ENCODE measurements at places on chromosomes 11 and 22.

DNA sequence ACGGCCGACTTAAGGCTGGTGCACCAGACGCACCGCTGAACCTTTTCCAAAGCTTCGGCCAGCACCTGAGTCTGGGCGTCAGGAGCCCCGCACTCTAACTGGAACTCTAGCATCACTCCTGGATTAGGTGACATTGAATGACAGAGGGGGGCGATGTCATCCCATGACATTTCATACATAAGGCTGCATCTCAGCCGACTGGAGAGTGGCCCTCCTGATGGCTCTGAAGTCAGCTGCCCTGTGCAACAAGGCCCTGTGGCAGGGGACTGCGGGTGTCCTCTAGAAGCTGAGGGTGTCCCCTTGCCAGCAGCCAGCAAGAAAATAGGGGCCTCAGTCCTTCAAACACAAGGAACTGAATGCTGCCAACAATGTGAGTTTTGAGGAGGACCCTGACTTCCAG lies 10.1 kb upstream of the FADS3 start:
- no peak for DNase-seq

GRCh38 chr11:8034604-8035190 lies 46.3 kb upstream of the TUB start:
- DNase-seq, result no peak

DNA sequence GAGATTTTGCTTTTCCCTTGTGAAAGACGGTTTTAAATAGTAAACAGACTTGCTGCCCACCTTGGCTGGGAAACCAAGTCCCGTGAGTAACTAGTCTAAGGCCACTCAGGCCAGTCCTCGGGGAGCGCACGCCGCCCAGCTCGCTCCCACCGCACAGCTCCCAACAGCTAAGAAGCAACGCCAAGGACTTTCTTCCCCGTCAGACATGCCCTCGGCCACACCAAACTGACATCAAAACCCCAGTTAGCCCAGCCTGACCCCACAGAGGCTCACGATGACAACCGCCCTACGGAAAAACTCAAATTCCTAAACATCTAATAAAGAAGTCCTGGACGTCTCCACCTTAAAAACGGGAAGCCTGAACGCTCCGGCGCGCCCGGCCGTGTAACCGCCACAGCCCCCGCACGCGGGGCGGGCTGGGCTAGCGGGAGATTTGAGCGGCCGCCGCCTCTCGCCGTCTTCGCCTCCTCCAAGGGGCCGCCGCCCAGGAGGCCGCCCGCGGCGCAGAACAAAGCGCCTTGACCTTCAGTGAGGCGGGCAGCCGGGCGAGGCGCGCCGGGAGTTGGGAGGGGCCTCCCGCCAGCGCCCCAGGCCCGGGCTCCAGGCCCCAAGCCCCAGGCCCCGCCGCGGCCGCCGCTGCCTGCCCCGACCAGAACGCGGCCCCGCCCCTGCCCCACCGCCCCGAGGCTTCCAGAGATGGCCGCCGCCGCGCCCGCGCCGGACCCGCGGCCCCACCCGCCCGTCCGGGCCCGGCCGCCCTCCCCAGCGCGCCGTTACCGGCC lies 486 bp downstream of the NAP1L4 start:
- no peak for DNase-seq

GRCh38 chr11:12794576-12795230 lies 120.5 kb downstream of the TEAD1 start:
- no peak for DNase-seq

- peak; percentile 57 for DNase-seq
Measured at GRCh38 chr11:105673089-105673488, 63.2 kb downstream of the GRIA4 start.

- no peak for DNase-seq
Measured at GRCh38 chr22:42214633-42215415, 55.6 kb downstream of the TCF20 start.

DNA sequence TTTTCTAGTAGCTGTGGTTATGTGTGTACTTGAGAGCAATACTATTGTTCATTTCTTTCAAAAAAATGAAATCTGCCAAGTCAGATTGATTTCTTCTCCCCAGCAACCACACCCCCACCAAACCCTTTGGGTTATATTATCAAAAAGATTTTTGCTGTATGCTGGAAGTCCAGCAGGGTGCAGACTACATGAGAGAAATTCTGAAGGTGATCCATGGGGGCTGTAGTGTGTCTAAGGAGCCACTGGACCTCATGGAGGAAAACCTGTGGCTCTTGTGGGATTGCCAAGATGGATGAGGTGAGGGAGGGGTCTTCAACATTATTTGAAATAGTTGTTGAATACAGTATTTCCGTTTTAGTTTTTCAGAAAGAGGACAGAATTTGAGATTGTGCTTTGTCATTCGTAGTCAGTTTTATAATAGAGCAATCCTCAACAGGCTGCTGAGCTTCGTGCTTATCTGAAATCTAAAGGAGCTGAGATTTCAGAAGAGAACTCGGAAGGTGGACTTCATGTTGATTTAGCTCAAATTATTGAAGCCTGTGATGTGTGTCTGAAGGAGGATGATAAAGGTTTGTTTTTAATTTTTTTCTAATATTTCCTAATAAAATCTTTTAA lies 3.1 kb downstream of the EIF3M start:
- DNase-seq, result no peak

DNA sequence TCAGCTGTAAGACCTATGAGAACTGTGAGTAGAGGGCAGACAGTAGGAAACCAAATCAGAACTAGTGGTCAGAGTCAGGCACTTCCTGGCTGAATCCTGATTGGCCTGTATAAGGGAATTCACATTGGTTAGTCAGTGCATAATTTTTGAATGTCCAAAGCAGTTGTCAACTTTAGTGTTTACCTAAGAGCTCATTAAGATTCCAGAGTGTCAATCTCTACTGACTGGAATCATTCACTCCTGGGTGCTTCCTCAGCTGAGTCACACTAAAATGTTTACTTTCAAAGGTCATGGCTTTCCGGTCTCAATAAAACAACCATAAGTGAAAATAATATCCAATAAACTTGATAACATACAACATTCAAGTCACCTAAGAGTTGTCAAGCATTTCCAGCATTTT lies 306.1 kb downstream of the C11orf87 start:
- no peak for DNase-seq

Data from glomerular endothelial cell (primary cell).